Gastroesophageal sphincter (tissue), 4 donors: ENCODE measurements at places on chromosomes 12 and 14. TPM values are rescaled to one million over a fixed set of nuclear protein-coding genes. Genes with fewer than 3 reads are reported as not detected.

Gene ATF7
- total RNA-seq, result 54.9 TPM

Gene CLMN
- total RNA-seq, result 5.3 TPM

Gene EFS
- total RNA-seq, result 22.6 TPM

Gene LRFN5
- 5.9 TPM for total RNA-seq

Gene ARHGEF40
- 18.6 TPM for total RNA-seq

Gene FBXW8
- total RNA-seq, result 14.3 TPM

Gene TSPAN19
- total RNA-seq, result not detected

Gene STAC3
- total RNA-seq, result not detected

Gene ANKRD9
- total RNA-seq, result 44.2 TPM

Gene ARID4A
- total RNA-seq, result 22.8 TPM

Gene CD27
- total RNA-seq, result 0.89 TPM

DNA sequence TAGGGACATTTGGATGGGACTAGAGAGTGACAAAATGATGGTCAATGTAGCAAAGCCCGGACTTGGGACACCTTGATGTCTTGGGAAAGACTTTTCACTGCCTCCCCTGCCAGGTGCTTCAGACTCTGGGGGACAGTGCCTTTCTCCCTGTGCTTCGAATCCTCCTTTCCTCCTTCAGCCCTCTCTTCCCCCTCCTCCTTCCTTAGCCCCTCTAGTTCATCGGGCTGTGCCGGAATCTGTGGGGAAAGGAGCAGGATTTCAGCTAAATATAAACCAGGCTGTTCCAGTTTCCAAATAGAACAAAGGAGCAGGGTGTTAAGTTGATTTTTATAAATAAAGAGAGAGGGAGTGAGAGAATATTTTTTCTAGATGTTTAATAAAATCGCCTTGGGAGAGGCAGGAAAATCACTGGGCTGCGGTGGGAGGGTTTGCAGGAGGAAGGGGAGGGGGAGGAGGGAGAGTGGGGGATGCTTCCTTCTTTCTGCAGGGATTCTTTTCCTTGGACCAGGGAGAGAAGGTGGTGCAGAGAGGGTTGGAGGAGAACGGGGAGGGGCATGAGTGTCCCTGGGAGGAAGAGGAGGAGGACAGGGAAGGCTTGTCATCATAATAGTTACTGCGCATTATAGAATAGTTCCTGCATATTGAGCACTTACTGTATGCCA, 21.3 kb upstream of the CABP1 start:
- no peak for ATAC-seq

DNA sequence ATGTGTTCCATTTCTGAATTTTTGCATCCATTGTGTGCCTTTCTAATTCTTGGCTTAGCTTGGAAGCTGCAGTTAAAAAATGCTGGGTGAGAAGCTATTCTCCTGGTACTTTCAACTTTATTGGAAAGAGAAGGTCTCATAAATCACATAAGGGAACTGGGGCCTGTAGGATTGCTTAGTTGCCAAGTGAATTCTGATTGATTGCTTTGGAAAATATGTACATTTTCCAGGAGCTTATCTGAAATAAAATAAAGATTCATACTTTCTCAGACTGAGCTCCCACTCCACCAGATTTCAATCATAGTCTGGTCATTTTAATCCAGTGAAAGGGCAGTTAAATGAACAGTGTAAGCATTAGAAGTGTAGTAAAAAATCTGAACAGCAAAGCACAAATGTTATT, 50.0 kb upstream of the PRICKLE1 start:
- ATAC-seq, result no peak

DNA sequence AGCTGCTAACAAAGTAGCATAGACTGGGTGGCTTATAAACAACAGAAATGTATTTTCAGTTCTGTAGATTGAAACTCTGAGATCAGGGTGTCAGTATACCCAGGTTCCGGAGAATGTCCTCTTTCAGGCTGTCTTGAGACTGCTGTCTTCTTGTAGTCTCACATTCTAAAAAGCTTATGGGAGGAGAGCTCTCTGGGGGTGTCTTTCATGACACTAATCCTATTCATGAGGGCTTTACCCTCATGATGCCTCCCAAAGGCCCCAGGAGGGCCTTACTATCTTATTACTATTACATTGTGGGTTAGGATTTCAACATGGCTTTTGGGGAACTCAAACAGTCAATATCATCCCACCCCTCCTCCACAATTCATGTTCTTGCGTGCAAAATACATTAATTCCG, 94.3 kb downstream of the AEBP2 start:
- no peak for ATAC-seq

GRCh38 chr14:82911930-82912329, 1378.3 kb upstream of the SEL1L start:
- no peak for ATAC-seq

DNA sequence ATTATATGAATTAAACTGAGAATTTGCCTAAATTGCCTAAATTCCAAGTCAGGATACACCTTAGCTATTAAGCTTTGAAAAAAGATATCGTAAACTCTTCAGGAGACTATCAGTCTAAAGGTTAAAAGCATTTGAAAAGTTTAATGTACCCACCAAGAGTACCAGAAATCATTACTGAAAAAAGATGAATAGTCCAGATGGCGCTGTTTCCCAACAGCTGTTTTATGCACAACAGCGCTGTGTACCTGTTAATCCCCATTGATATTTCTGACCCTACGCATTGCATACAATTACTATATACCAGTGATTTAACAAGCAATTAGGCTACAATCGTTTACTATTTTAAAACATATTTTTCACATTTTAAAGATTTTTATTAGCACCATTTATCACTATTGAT, 185.0 kb downstream of the PLCZ1 start:
- ATAC-seq, result no peak

DNA sequence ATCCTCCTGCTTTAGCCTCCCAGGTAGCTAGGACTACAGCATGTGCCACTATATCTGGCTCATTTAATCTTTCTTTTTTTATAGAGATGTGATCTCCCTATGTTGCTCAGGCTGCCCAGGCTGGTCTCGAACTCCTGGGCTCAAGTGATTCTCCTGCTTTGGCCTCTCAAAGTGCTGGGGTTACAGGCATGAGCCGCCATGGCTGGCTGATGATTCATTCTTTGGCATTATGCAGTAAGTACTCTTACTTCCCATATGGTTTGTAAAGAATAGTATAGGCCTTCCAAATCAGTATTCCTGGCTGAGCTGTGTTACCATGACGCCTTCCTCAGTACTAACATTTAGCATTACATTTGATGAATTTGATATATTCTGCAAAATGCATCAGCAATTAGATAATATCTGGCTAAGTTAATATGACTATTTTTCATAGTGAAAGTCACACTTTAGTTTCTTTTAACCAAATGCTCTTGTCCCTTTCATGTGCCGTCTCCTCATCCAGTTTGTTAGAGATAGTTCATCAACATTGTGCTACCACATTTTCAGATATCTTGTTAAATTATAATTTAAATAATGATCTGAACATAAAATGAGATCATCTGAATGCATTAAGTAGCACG, 3.2 kb upstream of the MIA2 start:
- ATAC-seq, result no peak

DNA sequence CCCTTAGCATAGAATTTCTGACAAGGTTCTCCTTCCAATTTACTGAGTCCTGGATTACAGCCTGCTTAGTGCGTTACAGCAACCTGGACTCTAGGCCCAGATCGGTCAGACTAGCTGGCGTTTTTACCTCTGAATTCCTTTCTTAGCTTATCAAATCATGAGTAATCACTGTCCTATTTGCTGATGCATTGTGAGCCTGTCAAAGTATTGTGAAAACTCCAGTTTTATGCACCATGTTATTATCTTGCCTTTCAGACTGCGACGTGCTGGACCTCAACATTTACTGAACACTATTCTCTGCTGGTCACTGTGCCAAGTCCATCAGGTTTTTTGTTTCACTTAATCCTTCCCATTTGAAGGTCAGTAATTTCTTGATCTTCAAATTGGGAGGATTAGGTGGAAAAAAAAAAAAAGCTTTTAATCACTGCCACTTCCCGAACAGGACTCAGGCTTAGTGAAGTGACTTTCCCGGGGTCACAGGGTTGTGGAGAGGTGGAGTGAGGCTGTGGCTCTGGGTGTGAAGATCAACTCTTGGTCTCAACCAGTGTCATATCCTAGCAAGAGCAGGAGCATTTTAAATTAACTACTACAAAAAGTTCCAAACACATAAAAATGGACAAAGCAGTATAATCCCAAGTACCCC, 31.2 kb downstream of the FBXO21 start:
- no peak for ATAC-seq

GRCh38 chr12:6182279-6182898, 17.8 kb upstream of the CD9 start:
- peak; percentile 59 for ATAC-seq

DNA sequence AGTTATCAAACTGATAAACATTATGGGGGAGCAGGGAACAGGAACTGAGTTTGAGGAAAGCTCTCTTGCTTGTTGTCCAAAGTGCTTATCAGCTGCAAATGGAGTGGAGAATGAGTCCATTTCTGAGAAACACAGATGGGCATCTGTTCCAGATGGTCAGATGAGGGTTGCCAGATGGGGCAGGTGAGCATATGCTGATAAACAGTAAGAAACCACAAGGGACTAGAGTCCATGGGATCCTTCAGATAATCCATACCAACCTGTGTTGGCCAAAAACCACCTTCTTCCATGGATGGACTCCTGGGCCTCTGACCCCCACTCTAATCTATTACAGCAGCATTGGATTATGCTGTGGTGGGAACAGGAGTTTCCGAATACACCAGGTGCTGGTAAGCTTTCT, 38.3 kb downstream of the GNS start:
- ATAC-seq, result no peak

- no peak for ATAC-seq
These were observed 115.9 kb downstream of the MED13L start for GRCh38 chr12:116161588-116161987.

GRCh38 chr14:23641915-23642588, 5.9 kb downstream of the DHRS2 start:
- no peak for ATAC-seq

DNA sequence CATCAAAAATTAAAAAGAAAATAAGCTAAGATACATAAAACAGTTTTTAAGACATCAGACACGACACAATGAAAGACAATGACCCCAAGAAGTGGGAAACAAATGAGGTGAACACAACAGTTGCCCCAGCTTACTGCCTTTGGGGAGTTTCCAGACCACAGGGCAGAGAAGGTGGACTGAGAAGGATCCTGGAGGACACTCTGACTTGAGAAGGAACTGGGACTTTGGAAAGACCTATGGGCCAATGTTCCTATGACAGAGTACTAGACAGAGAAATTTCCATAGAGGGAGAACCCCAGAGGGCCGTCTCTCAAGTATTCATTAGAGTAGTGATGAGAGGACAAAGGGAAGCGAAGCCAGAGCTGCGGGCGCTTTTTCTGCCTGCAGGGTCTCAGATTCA, 6.2 kb upstream of the OR5AU1 start:
- no peak for ATAC-seq

- no peak for ATAC-seq
These were observed 1.5 kb downstream of the FLVCR2 start for GRCh38 chr14:75579882-75580281.

GRCh38 chr14:59301354-59301753, 112.9 kb downstream of the DAAM1 start:
- peak; percentile 36 for ATAC-seq

GRCh38 chr12:129615001-129615400, 288.8 kb downstream of the TMEM132D start:
- no peak for ATAC-seq

- no peak for ATAC-seq
These were observed 1284.3 kb upstream of the TMEM132C start for GRCh38 chr12:126982707-126983106.

- ATAC-seq, result no peak
These were observed 260.4 kb downstream of the GALC start for GRCh38 chr14:87732562-87732961.

DNA sequence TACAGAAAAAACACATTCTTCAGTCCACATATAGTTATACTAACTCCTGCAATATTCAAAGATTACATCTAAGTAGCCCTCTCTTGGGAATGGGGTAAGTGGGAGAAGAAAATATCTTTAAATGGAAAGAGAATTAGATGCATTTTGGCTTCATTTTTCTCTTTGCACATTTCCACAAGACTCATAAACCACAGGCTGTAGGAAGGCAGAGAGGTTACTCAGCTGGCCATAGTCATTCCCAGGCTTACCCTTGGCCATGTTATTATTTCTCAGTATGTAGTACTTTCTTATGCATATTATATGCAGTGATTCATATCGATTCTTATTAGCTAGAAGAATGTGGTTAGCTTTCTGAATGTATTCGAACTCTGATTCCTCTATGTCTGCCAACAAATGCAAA, 92.2 kb downstream of the PTPRR start:
- no peak for ATAC-seq

GRCh38 chr12:4441355-4442335, 4.0 kb downstream of the FGF6 start:
- no peak for ATAC-seq

DNA sequence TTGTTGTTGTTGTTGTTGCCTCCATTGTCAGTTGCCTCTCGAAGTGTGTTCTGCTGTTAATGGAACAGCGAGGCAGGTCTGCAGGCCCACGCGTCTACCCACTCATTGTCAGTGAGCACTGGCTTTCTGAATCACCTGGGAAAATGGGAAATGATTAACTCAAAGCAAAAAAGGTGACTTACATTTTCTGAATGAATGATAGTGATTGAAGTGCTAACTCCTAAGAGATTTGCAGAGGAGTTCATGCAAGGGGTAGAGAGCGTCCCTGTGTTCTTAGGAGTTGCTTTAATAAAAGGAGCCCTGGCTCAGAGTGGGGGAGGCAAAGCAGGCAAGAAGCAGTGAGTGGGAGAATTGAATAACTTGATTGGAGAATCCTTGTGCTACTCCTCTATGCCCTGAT, 177.6 kb downstream of the CAND1 start:
- no peak for ATAC-seq

GRCh38 chr14:105085766-105086165, 20.5 kb upstream of the GPR132 start:
- no peak for ATAC-seq

GRCh38 chr12:111428728-111429175, 23.0 kb downstream of the SH2B3 start:
- ATAC-seq, result no peak

- no peak for ATAC-seq
These were observed 55.9 kb upstream of the SEL1L start for GRCh38 chr14:81589381-81590065.

- no peak for ATAC-seq
These were observed 119.5 kb upstream of the PMCH start for GRCh38 chr12:102317155-102317554.

- ATAC-seq, result no peak
These were observed 167.2 kb upstream of the ATP2B1 start for GRCh38 chr12:89875809-89876208.

GRCh38 chr12:5736527-5736926, 208.5 kb downstream of the ANO2 start:
- ATAC-seq, result no peak

GRCh38 chr12:121992059-121992879, 29.4 kb upstream of the BCL7A start:
- no peak for ATAC-seq

DNA sequence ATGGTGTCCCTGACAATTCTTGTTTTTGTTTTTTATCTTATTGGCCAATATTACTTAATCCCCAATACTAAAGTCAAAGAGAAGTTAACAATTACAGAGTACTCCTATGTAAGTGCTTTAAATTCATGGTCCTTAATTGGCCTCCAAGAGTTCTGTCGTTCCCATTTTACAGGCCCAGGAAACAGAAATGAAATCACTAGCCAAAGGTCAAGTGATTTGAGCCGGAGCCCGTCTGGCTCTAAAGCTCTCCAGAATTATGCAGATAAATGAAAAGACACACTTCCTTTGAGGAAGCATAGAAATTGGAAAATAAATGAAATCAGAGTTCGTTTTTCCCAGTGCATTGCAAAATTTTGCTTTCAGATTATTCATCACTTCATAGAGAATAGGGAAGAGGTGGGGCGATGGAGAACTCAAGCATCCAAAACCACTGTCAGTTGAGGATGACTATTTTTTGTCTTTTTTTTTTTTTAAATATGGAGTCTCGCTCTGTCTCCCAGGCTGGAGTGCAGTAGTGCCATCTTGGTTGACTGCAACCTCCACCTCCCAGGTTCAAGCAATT, 78.5 kb downstream of the MAP1LC3B2 start:
- peak; percentile 62 for ATAC-seq
